Endothelial cell (in vitro differentiated cells): ENCODE measurements at places on chromosomes 6 and 20.
A peak's percentile ranks its signal among the peaks of the same experiment; 100 is the strongest.

- H3K27me3 ChIP-seq: peaks cover 2% of the 10 kb centered on the region
- DNase-seq: peak; percentile 63
- H3K4me3 ChIP-seq: peak within 1 kb of the TSS; percentile 97
- peak within 1 kb of the TSS; percentile 74 for H3K27ac ChIP-seq
- no peaks in the 10 kb centered on the region for H3K36me3 ChIP-seq
Observed at GRCh38 chr20:52191132-52191915, at the start of gene ZFP64. TSS of gene ZFP64 (minus strand) at chr20:52191779. CDS start at chr20:52191636, 143 bp downstream.

- no peaks in the 10 kb centered on the region for H3K4me1 ChIP-seq
- peaks cover 3% of the 10 kb centered on the region for H3K36me3 ChIP-seq
- no peak overlapping the region for H3K4me3 ChIP-seq
- no peak for DNase-seq
- peaks cover 3% of the 10 kb centered on the region for H3K27me3 ChIP-seq
Observed at GRCh38 chr6:1515280-1515679, 94.4 kb upstream of the FOXC1 start.

DNA sequence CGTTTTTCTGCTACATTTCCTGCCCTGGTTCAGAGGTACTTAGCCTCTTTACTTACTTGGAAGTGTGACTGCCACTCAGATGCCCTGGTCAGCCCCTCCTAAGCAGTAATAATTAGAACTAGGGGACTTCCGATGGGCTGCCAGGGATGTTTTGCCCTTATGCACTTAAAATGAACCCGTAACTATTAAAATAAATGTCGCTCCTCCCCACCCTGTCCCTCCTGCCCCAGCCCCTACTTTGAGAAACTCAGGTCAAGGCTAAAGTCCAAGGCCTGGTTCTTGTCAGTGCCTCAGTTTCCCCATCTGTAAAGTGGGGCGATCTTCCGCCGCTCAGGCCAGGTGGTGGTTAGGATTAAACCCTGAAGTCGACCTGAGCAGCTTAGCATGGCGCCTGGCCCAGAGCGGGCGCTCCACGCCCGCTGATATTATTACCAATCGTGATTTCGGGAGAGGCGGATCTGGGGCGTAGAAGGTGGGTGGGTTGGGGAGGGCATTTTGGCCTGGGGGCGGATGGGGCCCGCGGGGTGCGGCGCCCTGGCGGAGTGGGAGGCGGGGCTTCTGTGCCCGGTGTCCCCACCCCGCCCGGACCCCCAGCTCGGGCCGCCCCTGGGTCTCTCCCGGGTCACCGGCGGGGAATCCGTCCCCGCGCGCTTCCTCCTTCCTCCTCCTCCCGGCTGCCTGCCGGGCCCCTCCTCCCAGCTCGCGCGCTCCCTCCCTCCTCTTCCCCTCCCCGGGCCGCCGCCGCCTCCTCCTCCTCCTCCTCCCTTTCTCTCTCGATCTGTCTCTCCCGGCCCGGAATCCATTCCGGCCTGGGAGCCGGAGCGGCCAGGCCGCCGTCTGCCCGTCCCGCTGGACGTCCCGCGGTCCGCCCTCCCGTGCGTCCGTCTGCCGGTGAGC lies at the start of gene SRC:
TSS of gene SRC (plus strand) at position 802 of the 897 bp plus-strand sequence. CDS start 38,014 bp downstream, outside the sequence.
- H3K4me3 ChIP-seq: peak within 1 kb of the TSS; percentile 90
- H3K36me3 ChIP-seq: peaks cover 9% of the 10 kb centered on the region
- DNase-seq: peak; percentile 58

GRCh38 chr6:40922281-40922680 lies 116.7 kb downstream of the UNC5CL start:
- peaks cover 7% of the 10 kb centered on the region for H3K27me3 ChIP-seq
- H3K27ac ChIP-seq: no peak overlapping the region
- no peak overlapping the region for H3K4me3 ChIP-seq
- DNase-seq: no peak

- no peak for DNase-seq
- peaks cover 1% of the 10 kb centered on the region for H3K36me3 ChIP-seq
Observed at GRCh38 chr6:90466154-90466940, 120.5 kb downstream of the MAP3K7 start.

DNA sequence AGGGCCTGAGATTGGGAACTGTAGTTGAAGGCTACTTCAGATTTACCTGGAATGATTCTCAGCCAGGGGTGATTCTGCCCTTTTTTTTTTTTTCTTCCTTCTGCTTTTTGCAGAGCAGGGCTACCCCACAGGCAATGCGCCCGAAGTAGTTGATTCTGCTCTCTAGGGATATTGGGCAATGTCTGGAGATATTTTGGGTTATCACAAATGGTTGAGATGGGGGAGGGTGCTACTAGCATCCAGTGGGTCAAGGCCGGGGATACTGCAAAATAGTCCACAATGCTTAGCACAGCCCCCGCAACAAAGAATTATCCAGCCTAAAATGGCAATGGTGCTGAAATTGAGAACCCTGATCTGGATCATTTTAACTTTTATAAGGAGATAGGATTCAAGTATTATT lies 71.2 kb upstream of the ZMYND8 start:
- no peak for DNase-seq
- no peak overlapping the region for H3K4me3 ChIP-seq
- peaks cover 2% of the 10 kb centered on the region for H3K27me3 ChIP-seq

GRCh38 chr6:73460056-73460455 lies 1.5 kb upstream of the MTO1 start:
- H3K4me3 ChIP-seq: no peak overlapping the region
- peaks cover 2% of the 10 kb centered on the region for H3K27me3 ChIP-seq
- no peak for DNase-seq
- peaks cover 16% of the 10 kb centered on the region for H3K4me1 ChIP-seq
- H3K36me3 ChIP-seq: no peaks in the 10 kb centered on the region

DNA sequence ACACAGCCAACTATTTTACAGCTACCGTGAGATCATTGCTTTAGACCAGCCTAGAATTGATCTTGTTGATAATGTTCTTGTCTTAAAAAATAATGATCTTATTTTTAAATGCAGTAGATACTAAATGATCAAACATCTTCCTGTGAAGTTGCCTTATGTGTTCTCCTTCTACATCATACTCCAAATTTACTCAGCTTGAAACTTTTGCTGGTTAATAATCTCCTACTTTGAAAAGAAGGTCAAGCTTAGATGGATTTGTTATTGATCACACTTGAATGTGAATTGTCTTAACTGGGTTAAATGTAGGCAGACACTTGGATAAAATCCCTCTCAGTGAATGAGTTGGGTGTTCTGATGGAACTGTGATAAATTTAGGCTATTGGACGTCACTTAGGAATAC lies 91.9 kb downstream of the HAO1 start:
- no peaks in the 10 kb centered on the region for H3K36me3 ChIP-seq
- no peak for DNase-seq
- H3K4me3 ChIP-seq: no peak overlapping the region
- H3K4me1 ChIP-seq: no peaks in the 10 kb centered on the region
